A549 (cell line): ENCODE measurements at places on chromosomes 7 and 10. TPM values are rescaled to one million over a fixed set of nuclear protein-coding genes. Genes with fewer than 3 reads are reported as not detected.

RUFY2 gene
- 7.9 to 8.9 TPM (median 8.6 TPM) in 3 replicates for polyA plus RNA-seq

SPDYE9 gene
- polyA plus RNA-seq = not detected in 3 replicates

SLC35G1 gene
- polyA plus RNA-seq = 11.9 to 13.0 TPM (median 12.9 TPM) in 3 replicates

EVX1 gene
- polyA plus RNA-seq = 0.08 to 0.09 TPM in 2 of 3 replicates, not detected in the other

CREB3L2 gene
- polyA plus RNA-seq = 14.7 to 16.7 TPM (median 16.3 TPM) in 3 replicates

BPGM gene
- 16.3 to 19.4 TPM (median 18.7 TPM) in 3 replicates for polyA plus RNA-seq

PRR15 gene
- 0.88 to 2.5 TPM (median 1.9 TPM) in 3 replicates for polyA plus RNA-seq

SCART1 gene
- 0.32 to 0.42 TPM (median 0.37 TPM) in 3 replicates for polyA plus RNA-seq

INHBA gene
- 0.09 to 0.23 TPM (median 0.20 TPM) in 3 replicates for polyA plus RNA-seq

MYH16 gene
- polyA plus RNA-seq = 0.21 to 0.32 TPM (median 0.31 TPM) in 3 replicates

FAM25G gene
- polyA plus RNA-seq = 1.1 TPM in 1 of 3 replicates, not detected in the others

ACBD7 gene
- 1.2 to 1.6 TPM (median 1.5 TPM) in 3 replicates for polyA plus RNA-seq

DGKB gene
- not detected in 3 replicates for polyA plus RNA-seq

DCLRE1A gene
- polyA plus RNA-seq = 11.5 to 12.8 TPM (median 11.8 TPM) in 3 replicates

STEAP1 gene
- 15.7 to 21.0 TPM (median 20.3 TPM) in 3 replicates for polyA plus RNA-seq

TTYH3 gene
- polyA plus RNA-seq = 35.9 to 45.2 TPM (median 43.6 TPM) in 3 replicates

ANK3 gene
- polyA plus RNA-seq = 0.56 to 0.66 TPM (median 0.58 TPM) in 3 replicates
